Bone marrow (tissue), 2 donors: ENCODE measurements at places on chromosomes 3 and 15.

DNA sequence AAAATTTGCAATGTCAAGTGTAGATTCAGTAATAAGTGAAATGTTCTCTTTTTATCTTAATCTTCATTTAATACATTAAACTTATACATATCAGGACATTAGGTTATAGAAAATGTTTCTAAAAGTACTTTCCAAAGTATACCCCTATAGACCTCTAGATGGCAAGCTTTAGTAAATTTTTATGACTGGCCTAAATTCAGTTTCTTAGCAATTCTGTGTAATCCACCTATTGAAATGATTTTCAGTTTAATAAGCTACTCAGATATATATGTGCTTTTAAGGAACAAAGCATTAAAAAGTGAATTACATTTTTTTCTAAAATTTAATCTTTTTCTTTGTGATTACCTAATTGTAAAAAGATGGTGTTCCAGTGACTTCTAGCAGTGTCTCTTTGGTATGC, 342.2 kb downstream of the GBE1 start:
- no peak for DNase-seq

DNA sequence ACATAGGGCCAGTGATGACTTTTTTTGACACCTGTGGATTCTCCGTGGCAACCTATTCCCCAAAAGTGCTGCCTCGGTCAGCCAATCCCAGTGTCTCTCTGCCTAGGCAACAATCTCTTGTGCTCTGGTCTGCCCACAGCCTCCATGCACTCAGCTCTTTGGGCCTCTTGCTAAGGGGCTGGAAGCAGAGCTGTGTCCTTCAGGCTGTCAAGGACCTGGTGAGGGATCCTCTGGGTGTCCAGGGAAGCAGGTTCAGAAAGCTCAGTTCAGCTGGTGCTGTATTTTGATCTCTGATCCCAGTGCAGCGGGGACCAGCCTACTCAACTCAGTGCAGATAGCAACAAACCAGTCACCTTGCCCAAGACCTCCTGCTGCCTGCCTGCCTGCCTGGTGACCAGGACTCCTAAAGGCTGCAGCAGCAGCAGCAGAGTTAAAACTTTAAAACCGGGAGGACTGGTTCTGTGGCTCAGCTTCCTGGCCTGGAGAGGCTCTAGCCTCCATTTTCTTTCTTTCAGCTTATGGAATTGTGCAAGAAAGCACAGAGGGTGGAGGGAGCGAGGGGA, 6.2 kb downstream of the PAK6 start:
- no peak for DNase-seq

DNA sequence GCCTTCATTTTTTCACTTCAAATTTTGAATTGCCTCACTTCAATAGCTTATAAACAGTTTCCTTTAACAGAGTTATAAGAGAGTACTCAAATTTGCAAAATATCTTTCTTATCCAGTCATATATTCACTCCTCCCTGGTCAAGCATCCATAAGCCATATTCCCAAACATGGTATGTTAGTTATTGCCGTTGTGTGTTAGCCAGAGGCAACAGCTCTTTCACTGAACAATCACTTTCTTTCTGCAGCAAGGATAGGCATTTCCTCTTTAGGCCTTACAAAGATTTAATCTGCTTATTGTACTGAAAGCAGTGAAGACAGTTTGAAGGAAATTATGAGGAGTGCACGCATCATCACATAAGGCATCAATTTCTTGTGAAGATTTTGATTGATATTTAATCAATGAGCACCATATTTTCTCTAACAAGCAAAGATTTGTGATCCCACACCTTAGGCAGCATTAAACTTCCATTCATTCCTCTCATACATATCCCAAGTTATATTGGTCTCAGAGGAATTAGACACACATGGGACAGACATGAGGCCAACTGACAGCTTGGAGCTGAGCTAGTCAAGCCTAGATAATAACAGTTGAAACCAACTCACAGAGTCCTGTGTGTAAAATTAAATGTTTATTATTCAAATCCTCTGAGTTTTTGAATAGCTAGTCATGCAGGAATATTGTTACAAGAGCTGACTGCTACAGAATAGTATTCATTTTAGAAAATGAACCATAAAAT, 80.0 kb upstream of the EPHA6 start:
- no peak for DNase-seq

GRCh38 chr3:112519424-112520001, 20.2 kb upstream of the BTLA start:
- peak; percentile 84 for DNase-seq

GRCh38 chr3:120418866-120419490, 31.8 kb downstream of the FSTL1 start:
- no peak for DNase-seq

GRCh38 chr3:51986010-51986947, 2.9 kb downstream of the ACY1 start:
- DNase-seq = no peak

- no peak for DNase-seq
These were observed 784 bp upstream of the SAMMSON start for GRCh38 chr3:69998759-69999139.

DNA sequence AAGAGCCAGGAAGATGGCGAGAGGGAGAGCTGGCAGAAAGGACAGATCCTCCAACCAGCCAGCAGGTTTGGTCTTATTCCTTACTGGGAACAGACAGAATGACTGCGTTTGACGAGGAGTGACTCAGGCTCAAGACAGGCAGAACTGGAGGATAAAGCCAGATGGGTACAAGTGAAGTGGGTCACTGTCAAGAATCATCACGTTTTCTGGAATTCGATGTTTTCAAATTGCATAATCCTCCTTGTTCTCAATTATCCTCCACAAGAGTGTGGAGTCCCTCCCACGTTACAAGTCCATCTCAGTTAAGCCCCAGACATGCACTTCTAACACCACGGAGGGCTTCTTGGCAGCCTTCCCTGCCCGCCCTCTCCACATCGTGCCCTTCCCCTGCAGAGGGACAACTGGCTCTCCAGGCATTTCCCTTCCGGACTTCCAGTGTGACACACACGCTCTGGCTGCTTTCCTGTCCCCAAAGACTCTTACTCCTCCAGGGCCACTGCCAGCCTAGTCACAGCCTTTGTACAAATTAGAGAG, 183.1 kb downstream of the CHST2 start:
- no peak for DNase-seq

- DNase-seq = no peak
These were observed 40.0 kb upstream of the TRH start for GRCh38 chr3:129934234-129935123.

DNA sequence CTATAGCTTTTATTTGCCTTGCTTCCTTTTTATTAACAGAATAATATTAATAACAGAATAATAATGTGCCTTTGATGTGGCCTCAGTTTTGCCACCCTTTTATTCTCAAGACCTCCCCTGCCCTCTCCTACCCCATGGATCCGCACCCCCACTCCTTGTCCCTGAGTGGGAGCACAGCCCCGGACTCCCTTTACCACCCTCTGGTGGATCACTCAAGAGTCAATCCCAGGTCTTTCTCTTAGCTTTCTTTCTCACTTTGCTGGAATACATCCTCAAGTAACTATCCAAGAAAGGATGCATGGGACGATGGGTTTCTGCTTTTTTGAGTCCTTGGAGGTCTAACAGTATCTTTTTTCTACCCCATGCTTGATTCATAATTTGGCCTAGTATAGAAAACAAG, 63.4 kb downstream of the KLF13 start:
- no peak for DNase-seq

- no peak for DNase-seq
These were observed 125.1 kb upstream of the STT3B start for GRCh38 chr3:31407665-31408064.

DNA sequence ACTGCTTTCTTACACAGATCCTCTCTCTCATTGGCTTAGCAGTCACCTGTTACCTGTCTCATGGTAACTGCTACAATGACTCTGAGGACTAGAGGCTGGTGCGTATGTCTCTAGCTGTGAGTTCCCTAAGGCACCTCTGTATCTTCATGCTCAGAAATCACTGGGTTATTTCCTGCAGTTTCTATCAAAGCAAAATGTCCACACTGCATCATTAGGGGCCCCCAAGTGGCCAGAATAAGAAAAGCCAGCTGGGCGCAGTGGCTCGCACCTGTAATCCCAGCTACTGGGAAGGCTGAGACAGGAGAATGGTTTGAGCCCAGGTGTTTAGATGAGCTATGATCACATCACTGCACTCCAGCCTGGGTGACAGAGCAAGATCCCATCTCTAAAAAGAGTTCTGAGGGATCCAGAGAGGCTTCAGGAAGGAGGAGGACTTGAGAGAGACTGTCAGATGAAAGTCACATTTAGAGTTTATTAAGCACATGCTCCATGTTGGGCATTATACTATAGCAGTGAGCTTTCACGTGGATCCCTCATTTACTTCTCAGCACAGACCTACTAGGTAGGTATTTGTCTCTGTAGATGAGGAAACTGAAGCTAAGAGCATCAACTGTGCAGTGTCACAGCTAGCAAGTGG, 2.3 kb upstream of the VPS18 start:
- peak; percentile 41 for DNase-seq

GRCh38 chr3:123290962-123291361, 89.2 kb downstream of the SEC22A start:
- DNase-seq = no peak

GRCh38 chr3:147422601-147423536, 13.7 kb downstream of the ZIC1 start:
- no peak for DNase-seq

DNA sequence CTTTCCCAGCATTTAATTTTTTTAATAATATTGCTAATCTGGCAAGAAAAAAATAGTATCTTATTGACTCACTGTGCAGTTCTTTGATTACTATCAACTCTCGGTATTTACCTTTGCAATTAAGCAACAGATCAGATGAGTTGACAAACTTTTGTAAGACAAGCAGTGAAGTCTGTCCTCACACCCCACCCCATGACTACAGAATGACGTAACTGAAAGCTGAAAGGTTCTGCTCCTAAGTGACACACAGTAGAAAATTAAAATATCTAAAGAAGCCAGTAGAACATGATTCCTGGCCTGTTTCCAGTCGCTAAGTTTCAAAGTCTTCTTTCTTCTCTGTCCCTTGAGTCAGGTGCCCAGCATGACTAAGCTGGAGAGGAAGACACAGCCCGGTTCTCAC, 135.5 kb downstream of the STT3B start:
- no peak for DNase-seq

DNA sequence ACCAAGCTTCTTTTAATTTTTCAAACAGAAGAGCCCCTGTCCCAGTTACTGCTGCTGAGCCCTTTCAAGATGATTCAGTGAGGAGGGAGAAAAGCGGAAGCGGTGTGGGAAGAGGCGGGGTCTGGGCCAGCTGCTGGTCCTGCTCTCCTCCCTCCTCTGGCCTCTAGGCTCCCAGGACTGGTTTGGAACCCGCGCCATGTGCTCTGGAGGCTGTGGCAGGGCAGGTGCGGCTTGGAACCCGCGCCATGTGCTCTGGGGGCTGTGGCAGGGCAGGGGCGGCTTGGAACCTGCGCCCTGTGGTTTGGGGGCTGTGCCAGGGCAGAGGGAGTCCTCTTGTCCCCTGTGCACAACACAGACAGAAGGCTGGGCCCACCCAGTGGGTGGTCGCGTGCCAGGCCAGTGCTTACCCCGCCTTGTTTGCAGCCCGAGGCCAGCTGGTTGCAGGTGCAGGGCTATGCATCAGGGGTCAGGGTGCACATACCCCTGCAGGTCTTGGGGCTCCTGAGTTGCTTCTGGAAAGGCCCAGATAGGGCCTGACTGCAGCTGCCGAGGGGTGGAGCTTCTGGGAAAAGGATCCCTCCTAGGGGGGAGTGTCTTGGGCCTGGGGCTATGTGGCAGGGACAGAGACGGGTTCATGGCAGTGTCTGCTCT, 12.2 kb downstream of the ALG1L2 start:
- no peak for DNase-seq

- no peak for DNase-seq
These were observed 36.6 kb upstream of the STT3B start for GRCh38 chr3:31495971-31496665.

DNA sequence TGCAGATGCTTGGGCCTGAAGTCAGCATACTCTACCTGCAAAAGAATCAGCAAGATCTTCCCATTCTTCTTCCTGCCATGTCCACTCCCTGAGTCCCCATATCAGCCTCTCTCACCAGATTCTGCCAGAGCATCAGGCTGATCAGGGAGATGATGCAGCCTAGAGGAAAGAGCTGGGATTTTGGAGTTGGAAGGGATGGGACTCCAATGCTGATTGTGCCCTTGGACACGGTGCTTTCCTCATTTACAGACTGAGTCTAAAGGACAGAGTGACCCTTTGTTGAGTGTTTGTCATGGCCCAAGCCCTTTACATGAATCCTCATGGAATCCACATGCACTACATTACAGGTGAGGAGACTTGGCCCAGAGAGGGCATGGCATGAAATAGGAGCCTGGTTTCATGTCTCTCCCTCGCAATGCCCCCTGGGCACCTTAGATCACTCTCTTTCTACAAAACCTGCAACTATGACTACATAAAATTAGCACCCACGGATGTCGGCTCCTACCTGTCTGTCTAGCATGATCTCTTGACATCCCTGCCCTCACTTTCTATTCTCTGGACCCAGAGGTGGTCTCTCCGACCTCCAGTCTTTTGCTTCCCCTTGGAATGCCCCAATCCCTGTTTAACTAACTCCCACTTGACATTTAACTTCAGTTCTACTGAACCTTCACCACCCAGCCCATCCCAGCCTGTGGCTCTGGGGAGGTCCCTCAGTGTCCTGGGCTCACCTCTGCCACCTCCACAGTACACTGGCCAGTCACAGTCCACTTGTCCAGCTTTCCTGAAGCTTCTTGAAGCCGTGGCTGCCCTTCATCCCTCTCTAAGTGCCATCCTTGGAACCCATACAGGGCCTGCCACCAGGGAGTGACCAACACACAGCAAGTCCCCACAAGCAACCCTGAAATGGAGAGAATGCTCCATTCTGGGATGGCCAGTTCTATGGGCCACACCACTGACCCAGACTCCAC, 173.5 kb downstream of the ABHD5 start:
- DNase-seq = no peak

DNA sequence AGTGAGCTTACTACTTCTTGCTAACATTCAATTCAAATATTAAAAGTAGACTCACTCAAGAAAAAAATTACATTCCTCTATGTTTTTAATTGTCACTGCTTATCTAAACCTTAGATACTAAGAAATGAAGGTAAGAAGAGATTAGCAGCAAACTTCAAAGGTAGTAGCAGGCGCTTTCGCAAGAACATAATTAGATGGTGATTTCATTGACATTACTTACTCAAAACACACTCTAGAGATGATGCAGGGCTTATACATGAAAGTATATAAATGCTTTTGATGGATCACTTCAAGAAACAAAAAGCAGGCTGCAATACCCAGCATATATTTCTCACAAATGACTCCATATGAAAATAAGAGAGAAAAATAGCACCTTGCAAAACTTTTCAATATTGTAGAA, 86.8 kb downstream of the FSIP1 start:
- DNase-seq = no peak
